MV-4-11 (cell line): ENCODE measurements at places on chromosomes 6 and 20.
A peak's percentile ranks its signal among the peaks of the same experiment; 100 is the strongest.

GRCh38 chr20:59923514-59923913, 9.9 kb downstream of the SYCP2 start:
- DNase-seq = no peak

DNA sequence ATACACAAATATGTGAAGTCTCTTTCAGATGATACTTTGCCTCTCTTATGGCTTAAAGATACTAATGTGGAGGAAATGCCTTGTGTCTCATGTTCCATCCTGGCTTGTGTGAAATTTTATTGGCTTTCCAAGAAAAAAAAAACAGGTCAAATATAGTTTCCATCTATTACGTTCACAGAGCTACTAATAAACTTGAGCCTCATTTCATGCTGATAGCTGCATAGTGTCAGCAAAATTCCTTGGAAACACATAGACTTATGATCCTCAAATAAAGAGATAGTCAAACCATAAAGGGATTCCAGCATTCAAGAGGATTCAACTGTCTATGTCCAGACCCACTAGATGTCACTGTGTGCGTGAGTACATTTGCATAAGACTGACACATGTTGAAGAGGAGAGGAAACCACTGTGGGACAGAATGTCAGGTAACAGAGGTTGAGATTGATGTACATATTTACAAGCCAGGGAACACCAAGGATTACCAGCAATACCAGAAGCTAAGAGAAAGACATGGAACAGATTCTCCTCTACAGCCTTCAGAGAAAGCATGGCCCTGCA, 266.6 kb downstream of the COL12A1 start:
- no peak for DNase-seq

DNA sequence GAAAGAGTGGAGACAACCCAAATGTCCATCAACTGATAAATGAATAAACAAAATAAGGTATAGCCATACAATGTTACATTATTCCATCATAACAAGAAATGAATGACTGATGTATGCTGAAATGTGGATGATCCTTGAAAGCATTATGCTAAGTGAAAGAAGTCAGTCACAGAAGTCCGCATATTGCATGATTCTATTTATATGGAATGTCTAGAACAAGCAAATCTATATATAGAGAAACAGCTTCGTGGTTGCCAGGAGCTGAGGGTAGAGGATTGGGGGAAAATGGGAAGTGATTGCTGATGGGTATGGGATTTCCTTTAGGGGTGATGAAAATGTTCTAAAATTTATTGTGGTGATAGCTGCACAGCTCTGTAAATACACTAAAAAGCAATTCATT, 196.8 kb downstream of the ATXN1 start:
- DNase-seq = no peak

DNA sequence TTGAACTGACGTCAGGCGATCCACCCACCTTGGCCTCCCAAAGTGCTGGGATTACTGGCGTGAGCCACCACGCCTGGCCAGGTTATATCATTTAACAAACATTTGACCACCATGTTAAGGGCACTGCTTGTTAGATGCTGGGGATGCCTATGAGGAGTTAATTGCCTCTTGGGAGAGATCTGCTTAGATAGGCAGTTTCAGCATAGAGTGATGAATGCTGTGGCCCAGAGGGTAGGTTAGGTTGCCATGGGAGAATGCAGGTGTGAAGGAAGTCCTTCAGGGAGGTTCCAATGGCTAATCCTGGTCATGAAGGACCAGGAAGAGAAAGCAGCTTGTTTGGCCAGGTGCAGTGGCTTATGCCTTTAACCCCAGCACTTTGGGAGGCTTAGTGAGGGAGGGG, 17.0 kb downstream of the PHF20 start:
- DNase-seq = no peak

DNA sequence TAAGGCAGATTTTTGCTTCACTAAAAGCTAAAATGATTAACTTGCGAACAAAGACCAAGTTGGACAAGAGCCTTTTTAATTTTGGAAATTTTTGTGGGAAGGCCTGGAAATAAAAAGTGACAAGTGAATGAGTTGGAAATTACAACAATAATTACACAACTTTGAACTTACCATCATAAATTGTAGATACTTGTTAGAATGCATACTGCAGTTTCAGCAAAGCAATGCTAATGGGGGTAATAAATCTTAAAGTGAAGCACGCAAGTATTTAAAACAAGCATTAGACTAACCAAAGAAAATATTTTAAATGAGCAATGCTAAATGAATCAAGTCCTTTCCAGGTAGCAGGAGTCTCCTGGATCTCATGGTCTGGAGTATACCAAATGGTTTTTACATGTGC, 83.2 kb upstream of the EYA4 start:
- DNase-seq = no peak

DNA sequence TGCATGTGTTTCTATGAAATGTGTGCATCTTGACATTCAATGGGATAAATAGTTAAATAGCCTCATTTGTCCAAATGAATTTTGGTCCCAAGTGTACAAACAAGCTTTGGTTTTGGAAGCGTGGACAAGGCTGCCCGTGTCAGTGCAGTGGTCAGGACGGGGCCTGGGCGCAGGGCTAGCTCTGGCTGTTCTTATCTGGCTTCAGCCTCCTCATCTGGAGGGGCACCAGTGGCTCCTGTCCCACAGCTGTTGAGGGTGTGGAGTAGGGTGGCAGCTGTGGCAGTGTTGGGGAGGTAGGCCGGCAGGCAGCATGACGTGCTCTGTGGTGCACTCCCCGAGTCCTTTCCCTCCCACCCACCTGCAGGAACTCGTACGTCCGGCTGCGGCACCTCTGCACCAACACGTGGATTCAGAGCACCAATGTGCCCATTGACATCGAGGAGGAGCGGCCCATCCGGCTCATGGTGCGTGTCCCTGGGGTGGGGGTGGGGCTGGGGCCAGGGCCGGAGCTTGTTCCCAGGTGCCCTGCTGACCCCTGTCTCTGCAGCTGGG, 43.5 kb downstream of the ITPR3 start:
- DNase-seq = no peak

DNA sequence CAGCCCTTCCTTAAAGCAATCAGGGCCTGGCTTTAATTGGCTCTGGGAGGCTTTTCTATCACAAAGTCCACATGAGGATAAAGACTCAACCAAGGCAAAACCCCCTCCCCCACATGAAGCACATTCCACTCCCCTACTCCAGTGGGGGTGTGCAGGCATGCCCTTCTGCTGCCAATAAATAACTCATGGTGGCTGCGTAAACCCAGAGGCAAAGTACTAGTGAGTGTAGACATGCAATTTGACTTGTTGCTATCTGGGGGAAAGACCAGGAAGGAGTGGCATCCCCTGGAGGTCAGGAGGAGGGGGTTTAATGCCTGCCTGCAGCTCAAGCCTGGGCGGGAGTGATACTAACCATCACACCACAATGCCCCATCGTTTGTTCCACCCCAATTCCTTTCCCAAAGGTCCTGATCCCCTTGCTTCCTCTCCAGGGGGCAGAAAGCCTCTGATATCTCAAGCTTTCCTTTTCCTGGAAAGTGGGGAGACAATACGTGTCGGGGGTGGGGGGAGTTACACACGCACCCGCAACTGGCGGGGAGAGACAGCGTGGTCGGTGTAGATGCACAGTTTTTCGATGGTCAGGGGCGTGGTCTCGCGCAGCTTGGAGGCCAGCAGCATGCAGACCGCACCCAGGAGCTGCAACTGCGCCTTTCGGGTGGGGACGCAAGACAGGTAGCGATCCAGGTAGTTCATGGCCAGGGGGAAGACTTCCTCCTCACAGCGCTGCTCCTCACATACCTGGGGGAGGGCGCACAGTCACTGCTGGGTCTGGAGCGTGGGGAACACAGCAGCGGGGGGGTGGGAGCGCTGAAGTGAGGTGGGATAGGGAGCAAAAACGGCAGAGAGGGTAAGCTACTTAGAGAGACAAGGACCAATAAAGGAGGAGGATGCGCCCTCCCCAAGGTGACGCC, 1.5 kb downstream of the CCND3 start:
- DNase-seq = peak; percentile 32

DNA sequence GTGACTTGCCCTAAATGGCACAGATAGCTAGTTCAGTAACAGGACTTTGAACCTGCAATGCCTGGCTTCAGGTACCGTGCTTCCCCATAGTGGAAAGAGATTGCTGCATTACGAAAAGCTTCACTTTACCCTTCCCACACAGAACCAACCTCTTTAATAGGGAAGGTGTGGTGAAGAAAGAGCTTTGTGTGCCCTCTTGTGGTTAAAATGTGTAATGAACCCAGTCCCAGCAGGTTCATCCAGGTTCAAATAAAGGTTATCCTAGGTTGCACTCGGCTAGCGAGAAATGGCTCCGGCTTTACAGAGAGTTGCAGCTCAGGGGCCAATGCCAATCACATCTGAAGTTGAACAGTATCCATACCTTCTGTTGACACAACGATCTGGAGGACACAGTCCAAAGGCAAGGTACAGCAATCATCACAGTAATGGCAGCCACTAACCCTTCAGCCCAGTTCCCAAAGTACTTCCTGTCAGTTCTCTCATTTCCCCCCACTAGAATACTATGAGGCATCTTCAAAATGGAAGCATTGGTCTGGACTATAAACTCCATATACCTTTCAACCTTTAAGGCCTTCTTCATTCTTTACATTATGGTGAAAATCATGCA, 3.0 kb downstream of the DEFB115 start:
- peak; percentile 3 for DNase-seq

DNA sequence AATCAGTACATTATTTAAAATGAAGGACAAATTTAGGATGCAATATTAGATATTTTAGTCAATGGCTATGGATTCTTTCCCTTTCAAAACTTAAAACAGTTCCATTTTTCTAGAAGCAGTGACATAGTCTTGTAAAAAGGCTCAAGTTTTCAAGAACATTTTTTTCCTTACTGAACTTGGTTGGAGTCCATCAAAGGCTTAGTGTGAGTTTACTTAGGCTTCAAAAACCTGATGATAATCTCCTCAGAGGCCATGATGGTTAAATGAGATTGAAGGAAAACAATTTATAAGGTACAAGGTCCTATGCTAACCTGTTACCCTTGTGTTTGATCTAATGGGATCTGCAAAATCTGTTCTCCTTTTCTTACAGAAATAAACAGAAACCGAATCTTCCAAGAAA, 531.8 kb downstream of the UTRN start:
- DNase-seq = no peak

- no peak for DNase-seq
These were observed 6.2 kb downstream of the PRKN start for GRCh38 chr6:162721404-162721687.

GRCh38 chr20:34566978-34567891, 8.7 kb downstream of the MAP1LC3A start:
- DNase-seq = no peak

DNA sequence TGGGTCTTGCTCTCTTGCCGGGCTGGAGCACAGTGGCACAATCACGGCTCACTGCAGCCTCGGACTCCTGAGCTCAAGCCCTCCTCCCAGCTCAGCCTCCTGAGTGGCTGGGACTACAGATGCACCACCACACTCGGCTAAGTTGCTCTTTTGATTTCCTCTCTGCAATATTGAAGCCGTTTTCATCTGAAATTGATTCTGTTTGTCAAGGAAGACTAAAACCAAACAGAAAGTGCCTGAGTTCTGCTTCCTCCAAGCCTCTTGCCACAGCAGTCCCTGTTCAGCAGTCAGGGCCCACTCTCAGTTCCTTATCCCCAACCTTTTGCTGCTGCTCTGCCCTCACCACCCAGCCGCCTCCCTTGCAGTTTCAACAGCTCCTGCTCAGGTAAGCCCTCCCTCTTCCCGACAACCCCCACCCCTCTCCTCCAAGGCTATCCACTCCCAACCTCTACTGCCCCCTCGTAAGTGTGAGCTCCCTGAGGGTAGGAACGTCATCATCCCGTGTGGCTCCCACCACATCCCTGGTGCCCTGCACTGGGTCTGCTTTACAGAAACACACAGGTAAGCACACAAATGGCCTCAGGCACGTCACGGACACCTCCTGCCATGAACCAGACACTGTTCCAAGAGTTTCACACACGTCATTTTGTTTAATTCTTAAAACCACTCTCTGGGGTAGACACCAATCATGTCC, 70.7 kb upstream of the TAB2 start:
- peak; percentile 97 for DNase-seq

DNA sequence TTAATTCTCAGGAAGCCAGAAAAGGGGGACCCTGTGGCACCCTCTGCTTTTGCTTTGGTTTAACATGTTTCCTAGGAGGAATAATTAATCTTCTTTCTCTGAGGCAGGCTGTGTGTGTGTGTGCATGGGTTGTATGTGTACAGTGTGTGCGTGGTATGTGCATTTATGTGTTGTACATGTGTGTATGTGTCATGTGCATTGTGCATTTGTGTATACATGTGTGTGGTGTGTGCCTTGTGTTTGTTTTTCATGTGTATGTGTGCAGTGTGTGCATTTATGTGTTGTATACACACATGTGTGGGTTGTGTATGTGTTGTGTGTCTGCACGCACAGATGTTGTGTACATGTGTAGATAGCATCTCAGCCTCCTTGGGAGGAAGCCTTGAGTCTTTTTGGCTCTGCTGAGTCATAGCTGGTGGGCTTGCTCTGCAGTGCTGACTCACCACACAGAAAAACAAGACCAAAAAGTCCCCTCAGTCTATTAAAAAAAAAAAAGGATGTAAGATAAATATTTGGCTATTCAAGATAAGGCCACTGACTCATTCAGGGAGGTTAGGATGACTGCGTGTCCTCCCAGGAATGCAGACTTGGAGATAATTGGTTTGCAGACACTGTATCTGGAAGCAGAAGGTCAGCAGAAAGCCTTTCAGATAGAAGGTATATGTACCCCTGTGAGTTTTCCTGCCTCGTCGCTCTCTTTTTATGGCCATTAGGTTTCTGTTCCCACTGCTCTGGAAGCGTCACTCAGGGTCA, 58.6 kb downstream of the SYNJ2 start:
- DNase-seq = peak; percentile 64

- DNase-seq = no peak
These were observed 44.1 kb upstream of the TOP1 start for GRCh38 chr20:40984496-40984895.

GRCh38 chr6:10140136-10140535, 274.7 kb downstream of the TFAP2A start:
- DNase-seq = no peak

- no peak for DNase-seq
These were observed 415 bp upstream of the CUL9 start for GRCh38 chr6:43181621-43181941.

DNA sequence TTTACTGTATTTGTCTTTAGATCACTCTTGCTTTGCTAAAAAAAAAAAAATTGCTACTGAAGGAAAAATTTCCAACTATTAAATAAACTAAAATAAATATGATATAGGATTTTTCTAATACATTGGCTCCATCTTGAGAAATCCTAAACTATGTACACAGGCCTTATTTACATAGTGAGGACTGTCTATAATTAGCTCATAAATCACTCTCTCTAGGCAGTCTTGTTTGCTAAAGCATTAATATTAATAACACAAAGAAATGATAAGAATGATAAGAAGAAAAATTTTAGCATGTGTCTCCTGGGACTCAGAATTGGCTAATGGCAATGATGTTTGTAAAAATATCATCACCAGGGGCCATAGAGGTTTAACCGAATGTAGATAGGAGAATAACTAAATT, 13.3 kb upstream of the CRYBG1 start:
- DNase-seq = no peak

- no peak for DNase-seq
These were observed 25.2 kb downstream of the UST start for GRCh38 chr6:148771896-148772554.
